ENCODE measurements at places on chromosomes 16 and 17. TPM values are rescaled to one million over a fixed set of nuclear protein-coding genes. Genes with fewer than 3 reads are reported as not detected.

- DNase-seq, result no peak
Observed at GRCh38 chr16:88747588-88748301, 37.3 kb downstream of the PIEZO1 start.

The TBC1D26 gene
- not detected for total RNA-seq

GRCh38 chr16:72604375-72604774 is 432.4 kb upstream of the PMFBP1 start:
- no peak for DNase-seq

DNA sequence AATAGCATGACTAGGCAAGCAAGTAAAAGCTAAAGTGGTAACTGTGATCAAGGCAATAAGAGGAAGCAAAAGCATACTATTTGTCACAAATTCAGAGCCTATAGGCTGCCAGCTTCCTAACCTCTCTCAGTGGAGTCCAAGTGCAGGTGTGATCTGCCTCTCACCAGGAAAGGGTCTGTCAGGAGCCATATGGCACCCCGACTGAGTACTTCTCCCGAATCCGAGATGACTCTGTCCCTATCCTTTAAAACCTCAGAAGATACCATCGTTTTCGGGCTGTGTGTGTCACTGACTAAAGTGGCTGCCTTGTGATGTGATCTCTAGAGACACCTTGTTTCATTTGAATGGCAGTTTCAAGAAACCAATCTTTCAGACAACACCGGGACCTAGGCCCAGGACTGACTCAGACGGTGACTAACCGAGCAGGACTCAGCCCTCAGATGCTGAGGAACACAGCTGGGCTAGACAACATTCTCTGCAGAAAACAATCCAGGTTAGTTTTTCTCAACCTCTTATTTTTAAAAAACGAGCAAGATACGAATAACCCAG is 63.6 kb downstream of the SMG6 start:
- DNase-seq, result peak; percentile 91

GRCh38 chr17:7774055-7774521 is 56.5 kb downstream of the DNAH2 start:
- peak; percentile 51 for DNase-seq

The MSLN gene
- total RNA-seq, result not detected

The AKAP10 gene
- 28.3 TPM for total RNA-seq

GRCh38 chr16:3909791-3910583 is 29.5 kb upstream of the CREBBP start:
- no peak for DNase-seq

DNA sequence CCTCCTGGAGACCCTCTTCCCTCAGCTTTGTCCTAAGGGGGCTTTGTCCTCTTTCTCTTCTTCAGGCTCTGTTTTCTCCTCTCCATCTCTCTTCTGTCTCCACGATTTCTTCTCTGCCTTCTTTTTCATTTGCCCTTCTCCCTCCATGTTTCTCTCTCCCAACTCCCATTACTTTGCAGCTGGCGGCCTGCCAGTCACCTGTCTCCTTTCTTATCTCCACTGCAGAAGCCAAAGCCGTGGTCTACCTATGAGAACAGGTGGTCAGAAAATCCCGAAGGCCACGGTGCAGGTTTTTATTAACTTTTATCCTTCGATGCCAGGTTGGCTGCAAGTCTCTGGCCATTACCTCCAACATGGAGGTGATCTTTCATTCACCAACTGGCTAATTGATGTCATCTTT is 45.1 kb downstream of the FZD2 start:
- DNase-seq, result no peak

- DNase-seq, result no peak
Observed at GRCh38 chr17:76469076-76469990, 1.9 kb downstream of the AANAT start.

- DNase-seq, result no peak
Observed at GRCh38 chr16:13970708-13971422, 50.9 kb downstream of the ERCC4 start.

DNA sequence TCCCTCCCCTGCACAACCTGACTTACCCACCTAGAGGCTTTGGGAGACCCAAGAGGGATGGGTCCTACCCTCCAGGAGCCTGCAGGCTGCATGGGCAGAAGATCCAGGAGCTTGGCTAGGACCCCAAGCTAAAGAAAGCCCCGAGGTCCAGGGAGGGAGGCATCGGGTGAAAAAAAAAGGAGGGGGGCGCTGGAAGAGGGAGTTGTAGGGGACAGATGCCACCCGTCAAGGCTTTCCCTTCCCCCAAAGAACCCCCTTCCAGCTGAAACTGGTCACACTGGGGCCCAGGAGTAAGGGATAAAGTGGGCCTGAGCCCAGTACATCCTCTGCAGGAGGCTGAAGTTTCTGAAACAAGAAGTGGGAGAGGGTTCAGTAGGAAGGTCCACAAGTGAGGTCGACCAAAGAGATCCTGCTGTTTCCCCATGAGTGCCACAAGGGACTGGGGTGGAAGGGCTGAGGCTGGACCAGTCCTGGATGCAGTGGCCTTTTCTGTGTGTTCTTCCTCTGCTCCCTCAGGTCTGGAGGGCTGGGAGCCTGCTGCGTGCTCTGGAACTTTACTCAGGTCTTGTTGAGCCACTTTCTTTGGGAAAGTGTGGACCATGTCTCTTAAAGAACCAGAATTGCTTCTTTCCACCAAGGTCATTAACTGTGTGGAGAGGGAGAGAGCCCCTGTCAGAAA is 14.2 kb upstream of the CBFB start:
- no peak for DNase-seq

- no peak for DNase-seq
Observed at GRCh38 chr16:14365200-14365851, 264.7 kb downstream of the PARN start.

DNA sequence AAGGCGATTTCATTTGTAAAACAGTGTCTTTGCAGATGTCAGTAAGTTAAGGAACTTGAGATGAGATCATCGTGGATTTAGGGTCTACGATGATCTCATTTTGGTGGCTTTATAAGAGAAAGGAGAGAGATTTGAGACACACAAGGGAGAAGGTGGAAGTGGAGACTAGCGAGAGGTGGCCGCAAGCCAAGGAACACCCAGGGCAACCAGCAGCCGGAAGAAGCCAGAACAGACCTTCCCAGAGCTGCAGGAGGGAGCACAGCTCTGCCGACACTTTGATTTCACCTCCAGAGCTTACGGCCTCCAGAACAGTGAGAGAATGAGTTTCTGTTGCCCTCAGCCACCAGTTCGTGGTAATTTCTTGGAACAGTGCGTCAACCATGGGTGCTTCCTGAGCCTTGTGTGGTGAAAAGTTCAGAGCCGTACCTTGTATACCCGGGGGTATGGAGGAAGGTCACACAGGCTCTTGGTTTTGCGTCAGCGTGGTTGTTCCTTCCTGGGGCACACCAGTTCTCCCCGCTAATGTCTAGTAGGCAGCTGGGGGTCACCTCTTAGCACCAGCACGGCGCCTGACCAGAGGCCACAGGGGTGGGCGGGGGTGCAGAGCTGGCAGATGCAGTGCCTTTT is 12.9 kb upstream of the SEC14L1 start:
- no peak for DNase-seq

The CES3 gene
- not detected for total RNA-seq

DNA sequence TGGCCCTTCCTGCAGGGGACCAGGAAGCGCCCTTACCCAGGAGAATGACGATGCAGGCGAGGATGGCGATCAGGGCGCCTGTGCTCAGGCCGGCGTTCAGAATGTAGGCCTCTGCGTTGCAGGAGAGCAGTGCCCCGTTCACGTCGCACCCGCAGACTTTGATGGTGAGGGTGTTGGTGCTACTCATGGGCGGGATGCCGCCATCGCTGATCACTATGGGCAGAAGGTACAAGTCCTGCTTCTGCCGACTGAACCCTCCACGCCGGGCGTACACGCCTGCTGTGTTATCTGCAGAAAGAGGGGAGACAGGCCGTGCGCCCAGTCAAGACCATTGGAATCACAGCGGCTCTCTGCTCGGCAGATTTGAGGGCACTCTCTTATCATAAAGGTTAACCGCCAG is 171.1 kb downstream of the CDH11 start:
- DNase-seq, result no peak

The DPEP3 gene
- total RNA-seq, result not detected

The AGRP gene
- total RNA-seq, result not detected

The KCNAB3 gene
- total RNA-seq, result not detected

The C1QTNF8 gene
- not detected for total RNA-seq

DNA sequence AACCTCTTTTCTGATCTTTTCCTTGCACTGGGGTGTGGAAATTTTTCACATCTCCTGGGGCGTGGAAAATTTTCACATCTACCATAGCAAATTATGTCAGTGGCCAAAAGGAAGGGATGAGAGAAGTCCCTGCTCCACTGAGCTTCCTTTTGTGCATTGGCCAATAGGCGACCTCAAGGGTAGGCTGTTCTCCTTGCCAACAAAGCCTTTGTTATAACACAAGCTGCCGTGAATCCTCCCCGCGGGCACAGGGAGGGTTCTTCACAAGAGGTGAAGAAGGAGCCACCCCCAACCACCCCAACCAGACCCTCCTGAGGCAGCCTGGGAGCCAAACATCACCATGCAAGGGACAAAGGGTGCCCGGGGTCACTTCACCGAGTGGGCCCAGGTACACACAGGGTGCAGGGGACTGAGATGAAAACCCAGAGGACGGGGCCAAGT is 6.5 kb downstream of the SLC5A11 start:
- no peak for DNase-seq

DNA sequence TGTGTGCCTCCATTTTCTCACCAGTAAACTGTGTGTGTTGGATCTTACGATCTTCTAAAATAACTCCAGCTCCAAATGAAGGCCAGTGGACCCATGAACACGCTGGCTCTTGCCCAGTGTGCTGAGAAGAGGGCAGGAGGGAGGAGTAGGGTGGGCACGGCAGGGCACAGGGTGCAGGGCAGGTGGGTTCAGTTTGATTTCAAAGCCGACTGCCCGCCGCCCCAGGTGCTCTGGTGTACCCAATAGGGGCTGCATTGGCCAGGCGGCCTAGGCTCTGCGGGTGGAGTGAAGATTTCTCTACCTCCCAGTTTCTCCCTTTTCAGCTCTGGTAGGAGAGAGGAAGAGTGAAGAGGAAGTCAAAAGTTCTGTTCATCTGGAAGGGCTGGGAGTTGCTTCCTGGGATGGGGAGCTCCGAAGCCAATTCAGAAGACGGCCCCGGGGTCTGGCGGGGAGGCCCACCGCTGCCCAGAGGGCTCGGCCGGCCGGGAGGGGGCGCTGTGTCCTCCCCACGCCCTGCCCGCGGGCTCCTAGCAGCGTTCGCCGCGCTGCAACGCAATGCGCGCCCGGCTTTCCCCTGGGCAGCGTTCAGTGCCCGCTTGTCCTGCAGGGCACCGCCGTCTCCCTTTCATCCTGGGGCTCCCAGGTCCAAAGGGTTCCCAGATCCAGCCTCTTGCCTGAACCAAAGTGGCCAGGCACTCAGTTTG is 1.1 kb upstream of the CRHR1 start:
- no peak for DNase-seq

DNA sequence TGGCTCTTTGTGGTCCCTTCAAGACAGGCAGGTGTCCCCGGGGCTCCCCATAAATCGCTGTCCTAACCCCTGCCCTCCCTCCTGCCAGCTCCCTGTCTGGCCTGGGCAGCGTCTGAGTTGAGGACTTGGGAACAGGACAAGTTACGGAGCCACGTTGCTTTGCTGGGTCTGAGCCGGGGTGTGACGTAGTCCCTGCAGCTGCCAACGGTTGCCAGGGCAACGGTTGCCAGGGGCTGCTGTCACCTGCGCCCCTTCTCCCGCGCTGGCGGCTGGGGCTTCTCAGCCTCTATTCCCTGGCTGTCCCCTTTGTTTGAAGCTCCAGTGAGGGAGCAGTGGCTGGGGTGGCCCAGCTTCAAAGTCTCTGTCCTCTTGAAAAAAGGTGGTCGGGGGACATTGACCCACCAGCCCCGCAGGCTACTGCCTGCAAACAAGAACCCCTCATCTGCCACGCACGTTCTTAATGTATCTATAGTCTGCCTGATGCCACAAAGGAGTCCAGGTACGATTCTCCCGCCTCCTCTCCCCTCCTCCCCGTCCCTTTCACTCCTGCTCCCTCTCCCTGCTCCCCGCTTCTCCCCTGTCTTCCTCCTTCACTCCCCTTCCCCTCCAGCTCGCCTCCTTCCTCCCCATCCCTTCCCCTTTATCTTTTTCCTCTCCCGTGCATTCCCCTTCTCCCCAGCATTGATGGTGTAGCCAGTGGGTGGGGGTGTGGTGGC is 10.9 kb downstream of the ADGRG1 start:
- DNase-seq, result no peak

DNA sequence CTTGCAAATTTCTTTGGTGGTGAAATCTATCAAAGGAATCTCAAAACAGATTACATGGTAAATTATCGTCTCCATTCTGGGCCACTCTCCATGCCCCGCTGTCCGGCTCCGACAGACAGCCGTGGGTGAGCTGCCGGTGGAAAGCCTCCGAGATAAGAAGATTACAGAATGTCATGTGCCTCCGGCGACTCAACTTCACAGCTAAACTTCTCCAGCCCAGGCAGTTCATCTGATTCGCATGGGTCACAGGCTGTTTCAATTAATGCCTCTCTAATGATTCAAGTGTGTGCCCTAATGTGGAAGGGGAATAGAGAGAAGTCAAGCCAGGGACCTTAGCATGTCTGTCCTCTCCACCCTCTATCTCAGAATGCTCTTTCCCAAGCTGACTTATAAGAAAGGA is 520.8 kb upstream of the ZFHX3 start:
- no peak for DNase-seq

- DNase-seq, result no peak
Observed at GRCh38 chr17:79513820-79514535, 96.9 kb downstream of the RBFOX3 start.

The MPP3 gene
- total RNA-seq, result 5.7 TPM

DNA sequence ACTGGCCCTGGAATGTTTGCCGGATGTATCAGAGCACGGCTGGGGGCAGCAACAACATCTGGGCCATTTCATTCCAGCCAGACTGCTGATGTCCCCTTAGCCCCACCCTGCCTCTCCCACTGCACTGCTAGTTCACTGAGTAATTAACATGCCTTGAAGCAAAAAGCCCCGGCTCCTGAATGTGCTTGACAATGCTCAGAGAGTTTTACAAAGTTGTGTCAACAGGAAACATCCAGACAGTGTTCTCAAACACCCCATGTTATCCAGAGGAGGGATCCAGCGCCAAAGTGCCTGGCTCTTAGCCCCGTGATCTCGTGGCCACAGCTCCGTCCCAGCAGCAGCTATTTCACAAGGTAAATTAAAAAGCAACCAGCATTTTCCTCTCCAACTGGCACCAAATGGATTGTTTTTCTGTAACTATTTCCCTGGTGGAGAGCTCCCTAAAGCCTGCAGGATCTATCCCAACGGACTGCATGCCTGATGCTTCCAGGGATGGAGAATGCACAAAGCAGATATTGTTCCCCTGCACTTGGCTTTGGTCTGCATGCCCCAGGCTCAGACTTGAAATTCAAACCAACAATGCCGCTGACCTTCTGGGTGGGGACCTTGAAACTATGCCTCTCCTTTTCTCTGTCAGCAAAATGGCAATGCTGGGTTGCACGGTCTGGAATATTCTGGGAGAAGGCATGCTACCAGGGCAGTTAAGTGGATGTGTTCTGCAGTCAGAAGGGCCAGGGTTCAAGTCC is 115.6 kb upstream of the CDH5 start:
- DNase-seq, result peak; percentile 87

GRCh38 chr17:61345061-61345460 is 54.6 kb upstream of the TBX2 start:
- no peak for DNase-seq

DNA sequence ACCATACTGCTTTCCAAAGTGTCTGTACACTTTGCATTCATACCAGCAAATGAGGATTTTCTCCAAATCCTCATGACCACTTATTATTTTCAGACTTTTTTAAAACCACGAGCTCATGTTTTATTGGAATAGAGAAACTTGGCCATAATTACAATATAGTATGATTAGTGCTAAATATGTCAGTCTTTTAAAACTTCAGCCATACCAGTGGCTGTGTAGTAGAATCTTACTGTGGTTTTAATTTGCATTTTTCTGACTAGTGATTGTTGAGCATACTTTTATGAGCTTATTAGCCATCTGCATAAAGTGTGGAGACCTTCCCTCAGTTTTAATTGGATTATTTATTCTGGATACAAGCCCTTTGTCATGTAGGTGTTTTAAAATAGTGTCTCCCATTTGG is 57.8 kb downstream of the NLK start:
- no peak for DNase-seq

The TIGD7 gene
- total RNA-seq, result 1.9 TPM

Data from fibroblast of the aortic adventitia (primary cell).